ENCODE measurements at places on chromosomes 5 and 9.

- DNase-seq: no peak
Observed at GRCh38 chr5:21195145-21195544, 1207.1 kb upstream of the CDH18 start.

- no peak for DNase-seq
Observed at GRCh38 chr5:155418960-155419579, 405.5 kb downstream of the KIF4B start.

- no peak for DNase-seq
Observed at GRCh38 chr9:89466451-89467277, 31.2 kb downstream of the SEMA4D start.

DNA sequence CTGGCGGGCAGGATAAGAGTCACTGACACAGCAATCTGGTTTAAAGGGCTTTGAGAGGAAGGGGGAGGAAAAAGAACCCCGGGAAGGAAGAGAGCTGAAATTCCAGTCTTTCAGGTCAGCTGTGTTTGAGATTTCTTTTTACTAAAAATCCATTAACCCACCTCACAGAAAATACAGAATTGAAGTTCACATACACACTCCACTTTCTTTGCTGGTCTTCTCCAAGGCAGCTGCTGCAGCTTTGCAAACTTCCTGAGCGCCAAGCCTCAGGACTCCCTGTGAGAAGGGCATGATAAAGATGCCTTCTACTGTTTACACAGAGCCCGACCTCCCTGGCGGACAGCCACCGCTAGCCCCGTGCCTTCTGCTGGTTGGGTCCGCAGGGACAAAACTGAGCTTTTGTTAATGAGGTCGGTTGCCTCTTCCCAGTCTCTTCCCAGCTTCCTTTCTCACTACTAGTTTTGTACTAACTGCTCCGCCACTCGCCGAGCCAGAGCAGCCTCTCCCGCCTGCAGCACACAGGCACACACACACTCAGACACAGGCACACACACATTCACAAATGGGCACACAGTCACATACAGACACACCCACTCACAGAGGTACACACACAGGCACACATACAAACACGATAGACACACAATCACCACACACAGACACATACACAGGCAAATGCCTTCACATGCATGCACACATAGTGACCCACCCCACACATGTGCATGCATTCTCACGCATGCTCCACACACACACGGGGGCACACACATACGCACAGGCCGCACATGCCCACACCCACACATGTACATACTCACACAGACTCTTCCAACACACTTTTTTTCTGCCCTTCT lies at the start of gene FREM1:
TSS of gene FREM1 (minus strand) at position 468 of the 845 bp plus-strand sequence. CDS start 41,451 bp downstream, outside the sequence.
- no peak for DNase-seq

GRCh38 chr5:123571927-123572326 lies 60.0 kb downstream of the CSNK1G3 start:
- no peak for DNase-seq

DNA sequence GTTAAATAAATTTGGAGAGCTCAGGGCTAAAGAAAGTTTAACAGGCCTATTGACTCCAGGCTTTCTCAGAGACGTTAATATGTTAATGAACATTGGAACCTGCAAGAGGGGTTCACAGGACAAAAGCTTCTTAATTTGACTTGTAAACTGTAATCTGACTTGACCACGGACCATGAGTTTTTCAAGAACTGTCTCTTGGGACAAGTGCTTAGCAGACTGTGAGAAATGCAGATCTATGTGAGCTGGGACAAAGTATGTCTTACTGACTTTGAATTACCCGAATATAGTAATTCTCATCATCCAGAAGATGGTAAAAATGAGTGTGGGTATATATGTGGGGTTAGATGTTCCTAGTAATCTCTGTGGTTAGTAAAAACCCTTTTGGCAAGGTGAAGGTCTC lies 186.6 kb downstream of the ATP10B start:
- no peak for DNase-seq

DNA sequence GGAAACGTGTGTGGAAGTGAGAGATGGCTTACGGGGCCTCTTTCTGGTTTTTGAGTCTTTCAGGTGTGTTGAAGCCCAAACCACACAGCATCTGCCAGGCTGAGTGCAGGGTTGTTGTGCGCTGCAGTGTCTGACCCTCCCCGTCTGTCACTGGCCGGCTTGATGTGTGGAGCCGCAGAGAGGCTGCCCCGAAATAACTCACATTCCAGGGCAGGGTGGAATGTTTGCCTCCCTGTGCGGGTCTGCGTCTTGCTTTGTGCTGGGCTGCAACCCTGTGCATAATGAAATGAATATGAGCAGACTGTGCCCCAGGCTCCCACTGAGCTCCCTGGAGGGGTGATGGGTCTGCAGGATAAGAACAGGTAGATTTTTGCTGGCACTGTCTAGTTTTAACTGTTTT lies 9.9 kb upstream of the PLEKHG4B start:
- DNase-seq: no peak

GRCh38 chr5:150108711-150109514 lies 22.6 kb upstream of the CSF1R start:
- no peak for DNase-seq

GRCh38 chr5:154479944-154480750 lies 2.1 kb upstream of the HAND1 start:
- no peak for DNase-seq

- DNase-seq: no peak
Observed at GRCh38 chr5:602466-603035, 9.6 kb upstream of the CEP72 start.

GRCh38 chr9:38527503-38527902 lies 92.9 kb downstream of the ANKRD18A start:
- DNase-seq: no peak

DNA sequence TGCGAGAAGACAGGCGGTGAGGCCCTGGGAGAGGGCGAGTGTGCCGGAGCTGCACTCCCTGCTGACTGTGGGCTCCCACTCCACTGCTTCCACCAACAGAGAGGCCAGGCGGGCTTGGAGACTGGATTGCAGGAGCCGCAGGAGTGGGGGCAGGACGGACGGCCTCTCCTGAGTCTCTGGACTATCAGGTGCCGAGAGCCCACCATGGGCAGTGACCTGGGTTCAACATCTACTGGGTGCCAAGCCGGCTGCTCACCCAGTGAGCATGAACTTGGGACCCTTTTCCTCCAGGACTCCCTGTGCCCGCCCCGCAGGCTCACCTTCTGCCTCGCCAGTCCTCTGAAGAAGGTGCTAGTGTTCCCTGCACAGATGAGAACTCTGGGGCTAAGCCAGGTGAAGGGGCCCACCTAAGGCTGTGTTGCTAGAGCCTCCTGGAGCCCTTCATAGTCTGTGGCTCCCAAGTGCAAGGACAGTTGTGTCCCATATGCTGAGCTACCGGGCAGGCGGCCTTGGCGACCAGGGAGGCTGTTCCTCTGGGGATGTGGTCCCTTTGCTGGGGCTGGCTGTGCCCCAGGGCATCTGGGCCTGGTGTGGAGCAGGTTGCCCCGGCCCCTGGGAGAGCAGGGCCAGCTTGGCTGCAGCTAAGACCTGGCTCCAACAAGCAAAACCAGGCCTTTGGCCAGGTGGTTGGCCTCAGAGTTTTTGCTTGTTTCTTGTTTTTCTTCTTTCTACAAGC lies 77.7 kb upstream of the PHYKPL start:
- no peak for DNase-seq

GRCh38 chr5:155049569-155050383 lies 36.2 kb downstream of the KIF4B start:
- no peak for DNase-seq

DNA sequence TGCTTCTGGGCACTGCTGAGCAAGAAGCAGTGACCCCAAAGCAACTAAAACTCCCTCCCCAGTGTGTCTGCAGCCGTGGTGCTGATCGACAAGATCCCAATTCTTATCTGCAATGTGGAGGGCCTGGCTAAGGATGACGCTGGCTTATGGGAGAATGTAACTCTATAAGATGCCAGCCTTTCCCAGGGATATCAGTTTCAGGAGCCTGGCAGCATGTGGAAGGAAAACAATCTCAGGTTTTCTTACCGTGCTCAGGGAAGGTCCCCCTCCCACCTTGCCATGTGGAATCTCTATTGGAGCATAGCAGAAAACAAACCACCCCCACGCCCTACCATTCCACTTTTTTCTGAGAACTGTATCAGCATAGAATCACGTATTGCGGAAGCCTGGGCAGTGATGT lies 87.7 kb upstream of the PTPN3 start:
- DNase-seq: no peak

- no peak for DNase-seq
Observed at GRCh38 chr5:124394700-124395245, 351.7 kb downstream of the ZNF608 start.

DNA sequence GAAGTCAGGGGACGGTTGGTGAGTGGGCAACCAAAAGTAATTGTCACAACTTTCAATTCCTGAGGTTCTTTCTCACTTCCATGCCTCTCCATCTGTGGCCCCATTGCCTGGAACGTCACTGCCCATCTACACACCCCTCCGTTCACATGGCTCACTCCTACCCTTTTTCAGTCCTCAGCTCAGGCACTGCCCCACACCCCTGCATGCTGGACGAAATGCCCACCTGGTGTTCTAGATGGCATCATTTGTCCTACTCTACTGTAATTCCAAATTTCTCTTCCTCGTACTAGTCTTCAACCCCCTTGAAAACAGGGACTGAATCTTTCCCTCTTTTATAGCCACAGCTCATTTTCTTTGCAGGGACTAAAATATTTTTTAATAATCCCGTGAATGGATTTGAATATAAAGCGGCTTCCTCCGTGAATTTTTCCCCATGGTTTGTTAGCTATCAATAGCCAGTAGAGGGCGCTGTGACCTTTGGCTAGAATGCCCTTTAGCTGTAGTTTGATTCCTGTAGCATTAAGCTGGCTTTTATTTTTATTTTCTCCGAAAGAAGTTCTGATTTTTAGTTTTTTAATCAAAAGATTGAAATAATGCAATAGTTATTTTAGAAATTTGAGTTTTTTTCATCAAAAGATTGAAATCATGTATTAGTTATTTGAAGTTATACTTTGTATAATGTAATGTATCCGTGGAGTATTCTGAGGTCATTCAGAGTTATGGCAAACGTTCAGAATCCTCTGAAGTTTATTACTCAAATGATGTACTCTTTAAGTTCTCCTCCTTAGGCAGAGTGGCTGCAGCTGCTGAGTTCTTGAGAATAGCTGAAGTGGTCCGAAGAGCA lies 232.1 kb downstream of the SH3GL2 start:
- DNase-seq: peak; percentile 34

DNA sequence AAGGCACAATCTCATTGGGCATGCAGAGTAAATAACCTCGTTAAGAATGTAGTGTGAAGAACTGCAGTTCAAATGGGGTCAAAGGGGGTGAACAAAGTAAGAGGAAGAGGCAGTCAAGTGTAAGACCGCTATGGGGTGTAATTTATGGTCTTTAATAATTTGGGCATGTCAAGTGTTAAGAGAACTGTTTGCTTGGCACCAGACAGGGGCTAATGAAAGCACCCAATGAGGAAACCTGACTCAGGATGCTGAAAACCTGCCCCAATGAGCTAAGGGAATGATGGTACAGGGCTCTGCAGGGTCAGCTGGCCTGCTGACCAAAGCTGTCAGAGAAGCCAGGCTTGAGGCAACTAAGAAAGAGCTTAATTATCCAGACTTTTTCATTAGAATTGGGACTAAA lies 368.1 kb downstream of the DTWD2 start:
- DNase-seq: no peak

GRCh38 chr5:123215929-123216702 lies 127.1 kb downstream of the PRDM6 start:
- no peak for DNase-seq

DNA sequence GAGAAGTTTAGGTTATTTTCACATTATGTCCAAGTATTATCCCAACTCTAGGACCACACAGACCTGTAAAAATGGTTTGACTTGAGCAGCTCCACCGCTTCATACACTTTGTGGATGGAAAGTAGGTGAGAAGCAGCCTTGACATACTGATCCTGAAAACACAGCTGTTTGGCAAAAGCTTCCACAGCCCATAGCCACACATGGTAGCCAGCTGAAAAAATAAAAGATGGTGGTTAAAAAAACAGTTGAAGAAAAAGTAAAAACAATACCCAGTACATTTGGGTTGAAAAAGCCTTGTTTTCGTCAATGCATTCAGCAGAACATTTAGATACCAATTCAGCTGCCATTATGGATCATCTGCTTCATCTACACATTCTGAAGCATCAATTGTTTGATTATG lies 36.7 kb downstream of the GEMIN5 start:
- DNase-seq: no peak

DNA sequence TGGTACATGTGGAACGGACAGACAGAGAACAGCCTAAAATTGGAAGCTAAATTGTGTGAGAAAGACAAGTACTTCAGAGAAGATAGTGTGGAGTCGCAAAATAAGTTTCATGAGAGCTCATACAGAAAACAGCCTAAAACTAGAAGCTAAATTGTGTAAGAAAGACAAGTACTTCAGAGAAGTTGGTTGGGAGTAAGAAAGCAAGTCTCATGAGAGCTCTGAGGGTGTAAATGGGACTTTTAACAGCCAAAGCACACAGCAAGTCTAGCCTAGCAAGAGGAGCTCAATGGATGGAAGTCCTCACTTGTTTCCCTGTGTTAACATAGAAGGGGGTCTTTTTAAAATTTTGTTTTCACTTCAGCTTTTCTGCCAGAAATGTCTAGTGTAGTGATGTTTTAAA lies 93.1 kb downstream of the STK32A start:
- no peak for DNase-seq

DNA sequence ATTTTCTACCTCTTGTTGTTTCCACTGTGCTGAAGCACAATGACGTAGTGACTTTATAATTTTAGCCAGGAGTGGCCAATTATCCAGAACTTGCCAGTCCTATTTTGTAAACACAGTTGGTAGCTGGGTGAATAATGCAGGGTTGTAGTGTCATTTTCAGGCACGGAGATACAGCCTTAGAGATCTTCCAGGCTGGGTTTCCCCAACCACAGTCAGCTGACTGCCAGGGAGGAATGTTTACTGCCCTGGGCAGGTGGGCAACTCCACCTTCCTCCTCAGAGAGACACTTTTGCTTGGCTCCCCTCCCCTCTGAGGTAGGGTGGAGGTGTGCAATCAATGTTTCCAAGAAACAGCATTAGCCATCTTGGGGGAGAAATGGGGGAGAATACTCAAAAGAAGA lies 228.1 kb upstream of the NR4A3 start:
- DNase-seq: no peak

Data from C1 segment of cervical spinal cord (tissue), 14 donors.